Left kidney (tissue), 8 donors: ENCODE measurements at places on chromosomes 4 and X.
A peak's percentile ranks its signal among the peaks of the same experiment; 100 is the strongest.

GRCh38 chrX:119249891-119250290 lies 13.8 kb downstream of the PGRMC1 start:
- no peak for DNase-seq

DNA sequence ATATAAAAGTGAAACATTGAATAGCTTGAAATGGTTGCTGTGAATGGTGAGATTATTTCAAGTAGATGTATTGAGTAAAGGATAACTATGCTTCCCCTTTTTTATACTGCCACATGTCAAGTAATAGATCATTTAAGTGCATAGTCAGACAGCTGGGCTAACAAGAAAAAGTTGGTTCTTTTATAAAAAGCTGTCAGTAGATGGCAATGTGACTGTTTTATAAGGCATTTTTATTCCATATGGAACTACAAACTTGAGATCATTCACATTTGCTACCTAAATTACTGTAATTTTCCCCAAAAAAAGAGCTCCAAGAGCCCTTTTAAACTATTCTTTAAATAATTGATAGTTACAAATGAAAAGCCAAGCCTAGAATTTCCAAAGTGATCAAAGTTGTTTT lies 831.0 kb downstream of the C4orf33 start:
- peak; percentile 6 for DNase-seq

DNA sequence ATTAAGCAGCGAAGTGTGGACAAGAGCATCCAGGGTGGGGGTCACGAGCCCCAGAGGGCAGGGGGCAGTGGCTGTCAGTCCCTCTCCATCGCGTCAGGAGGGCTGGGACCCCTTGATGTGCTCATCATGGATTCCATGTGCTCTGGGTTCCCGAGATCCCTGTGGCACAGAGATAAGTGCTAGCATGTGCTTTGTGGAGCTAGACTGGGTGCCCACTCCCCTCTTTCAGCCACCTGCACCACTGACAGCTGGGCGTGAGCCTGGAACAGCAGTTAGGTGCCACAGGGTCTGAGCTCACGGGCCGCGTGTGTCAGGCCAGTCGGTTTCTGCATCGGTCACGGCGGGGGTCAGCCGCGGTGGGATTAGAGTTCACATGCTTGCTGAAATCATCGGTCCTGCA lies 24.3 kb downstream of the CPZ start:
- DNase-seq: no peak

- peak; percentile 43 for DNase-seq
Measured at GRCh38 chr4:4696530-4696929, 154.7 kb upstream of the STX18 start.

DNA sequence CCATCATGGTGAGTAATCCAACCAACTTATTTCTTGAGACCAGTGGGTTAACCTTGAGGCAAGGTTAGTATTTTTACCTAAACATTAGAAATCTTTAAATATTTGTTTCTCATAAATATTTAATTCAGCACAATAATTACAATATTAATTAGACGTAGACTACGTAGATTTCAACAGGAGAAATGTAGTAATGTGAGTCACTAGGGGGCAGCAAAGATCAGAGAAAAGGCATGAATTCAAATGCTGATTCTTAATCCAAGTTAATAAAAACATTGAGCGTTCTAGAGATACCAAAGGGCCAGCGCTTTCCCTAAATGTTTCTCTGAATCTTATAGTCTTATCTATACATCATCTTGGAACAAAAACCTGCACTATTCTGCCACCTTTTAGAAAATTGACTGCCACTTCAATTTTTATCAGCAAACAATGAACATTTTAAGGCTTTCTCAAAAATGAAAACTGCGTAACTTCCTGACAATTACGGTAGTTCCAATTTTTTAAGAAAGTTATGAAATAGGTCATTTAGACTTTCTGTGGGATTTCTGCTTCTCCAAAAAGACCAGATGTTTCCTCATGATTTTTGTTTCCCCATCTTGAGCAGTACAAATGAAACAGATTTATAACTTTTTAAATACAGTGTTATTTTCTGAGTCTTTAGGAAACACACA lies 180.7 kb downstream of the GASK1B start:
- DNase-seq: peak; percentile 65

GRCh38 chrX:155112171-155112570 lies 40.9 kb downstream of the BRCC3 start:
- DNase-seq: no peak

- DNase-seq: no peak
Measured at GRCh38 chr4:7068279-7068842, 497 bp upstream of the GRPEL1 start.

DNA sequence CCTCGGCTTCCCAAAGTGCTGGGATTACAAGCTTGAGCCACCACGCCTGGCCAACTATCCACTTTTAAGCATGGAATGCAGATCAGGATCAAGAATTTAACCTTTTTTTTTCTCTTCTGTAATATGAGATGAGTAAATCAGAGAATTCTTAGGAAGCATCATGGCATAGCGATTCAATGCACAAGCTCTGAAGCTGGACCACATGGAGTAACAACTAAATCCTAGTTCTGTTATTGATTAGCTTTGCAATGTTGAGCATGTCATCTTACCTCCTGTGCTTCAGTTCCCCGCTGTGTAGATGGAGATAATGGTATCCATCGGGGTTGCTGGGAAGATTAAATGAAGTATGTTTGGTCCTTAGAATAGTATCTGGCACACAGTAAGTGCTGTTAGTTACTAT lies 1.9 kb upstream of the SNX25 start:
- DNase-seq: no peak

DNA sequence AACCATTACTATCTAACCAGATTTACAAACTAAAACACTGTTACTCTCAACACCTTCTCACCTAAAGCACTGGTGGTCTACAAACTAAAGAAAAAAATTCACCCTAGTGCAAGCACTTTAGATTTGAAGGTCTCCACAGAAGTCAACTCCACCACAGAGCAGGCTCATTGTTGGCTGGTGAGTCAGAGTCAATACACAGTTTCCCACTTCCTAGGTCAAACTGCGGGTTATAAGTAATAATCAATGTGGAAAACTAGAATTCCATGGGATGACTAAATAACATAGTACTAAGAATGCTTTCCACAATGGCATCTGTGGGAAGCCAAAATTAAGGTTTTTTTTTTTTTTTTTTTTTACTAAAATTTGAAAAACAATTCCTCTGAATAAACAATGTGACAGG lies 191.8 kb downstream of the PDGFC start:
- DNase-seq: no peak

- DNase-seq: peak; percentile 70
Measured at GRCh38 chrX:153381684-153382532, 19.2 kb downstream of the PNMA6E start.

DNA sequence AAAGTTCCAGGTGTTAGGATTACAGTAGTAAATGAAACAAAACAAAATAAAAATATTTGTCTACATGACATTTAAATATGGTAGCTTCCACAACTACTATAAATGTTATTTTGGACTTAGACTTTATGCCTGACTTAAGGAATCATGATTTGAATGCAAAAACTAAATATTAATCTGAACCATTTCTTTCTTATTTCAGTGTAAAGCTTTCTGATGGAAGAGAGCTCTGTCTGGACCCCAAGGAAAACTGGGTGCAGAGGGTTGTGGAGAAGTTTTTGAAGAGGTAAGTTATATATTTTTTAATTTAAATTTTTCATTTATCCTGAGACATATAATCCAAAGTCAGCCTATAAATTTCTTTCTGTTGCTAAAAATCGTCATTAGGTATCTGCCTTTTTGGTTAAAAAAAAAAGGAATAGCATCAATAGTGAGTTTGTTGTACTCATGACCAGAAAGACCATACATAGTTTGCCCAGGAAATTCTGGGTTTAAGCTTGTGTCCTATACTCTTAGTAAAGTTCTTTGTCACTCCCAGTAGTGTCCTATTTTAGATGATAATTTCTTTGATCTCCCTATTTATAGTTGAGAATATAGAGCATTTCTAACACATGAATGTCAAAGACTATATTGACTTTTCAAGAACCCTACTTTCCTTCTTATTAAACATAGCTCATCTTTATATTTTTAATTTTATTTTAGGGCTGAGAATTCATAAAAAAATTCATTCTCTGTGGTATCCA lies 1.6 kb downstream of the CXCL8 start:
- DNase-seq: no peak

DNA sequence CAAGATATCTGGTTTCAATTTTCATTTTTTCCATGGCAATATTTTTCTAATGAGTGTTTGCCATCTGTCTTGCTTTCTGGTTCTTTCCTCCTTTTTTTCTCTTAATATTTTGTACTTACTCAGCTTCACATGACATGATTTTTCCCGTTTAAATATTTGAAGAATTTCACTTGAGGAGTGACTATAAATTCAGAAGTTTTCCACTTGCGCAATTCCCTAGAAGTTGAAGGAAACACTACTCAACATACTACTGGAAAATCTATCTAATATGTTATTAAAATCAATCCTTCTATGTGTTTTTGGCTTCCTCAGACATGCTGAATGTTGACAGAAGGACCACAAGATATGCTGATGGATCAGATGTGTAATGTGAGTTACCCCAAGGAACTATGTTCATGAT lies 36.8 kb upstream of the BANK1 start:
- DNase-seq: no peak

- DNase-seq: no peak
Measured at GRCh38 chr4:186604124-186604807, 48.9 kb upstream of the MTNR1A start.

- DNase-seq: no peak
Measured at GRCh38 chr4:89214308-89214707, 93.3 kb downstream of the GPRIN3 start.

DNA sequence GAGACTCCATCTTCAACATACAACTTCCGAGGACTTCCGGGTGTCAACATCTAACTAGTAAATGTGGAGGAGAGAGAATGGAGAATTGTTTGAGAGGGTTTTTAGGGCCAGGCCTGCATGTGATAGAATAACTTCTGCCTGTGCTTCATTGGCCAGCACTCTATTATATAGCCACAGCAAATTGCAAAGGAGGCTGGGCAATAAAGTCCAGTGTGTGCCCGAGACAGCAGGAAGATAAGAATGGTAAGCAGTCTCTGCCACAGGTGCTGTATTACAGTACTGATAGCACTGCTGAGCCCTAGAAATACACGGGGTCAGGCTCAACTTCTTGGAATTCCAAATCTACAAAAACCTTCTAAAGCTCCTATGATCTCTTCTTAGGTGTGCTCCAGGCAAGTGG lies 20.8 kb upstream of the LIMCH1 start:
- DNase-seq: no peak

- DNase-seq: no peak
Measured at GRCh38 chr4:166144607-166145006, 271.6 kb downstream of the TLL1 start.

DNA sequence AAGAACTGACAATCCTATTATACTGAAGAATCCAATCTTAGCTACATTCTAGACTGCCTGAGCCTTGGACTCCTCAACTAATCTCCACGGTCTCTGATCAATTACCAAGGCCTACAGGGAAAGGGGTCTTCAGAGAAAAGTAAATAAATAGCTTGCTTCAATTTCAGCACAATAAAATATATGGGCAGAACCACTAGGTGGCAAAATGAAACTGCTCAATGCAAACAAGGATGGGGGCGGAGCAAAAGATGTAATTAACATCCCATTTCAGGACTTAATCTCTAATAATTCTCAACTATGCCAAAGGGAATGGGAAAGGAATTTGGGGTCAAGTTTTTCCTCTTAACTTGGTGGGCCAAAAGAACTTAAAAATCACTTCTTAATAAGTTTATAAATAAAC lies 78.4 kb upstream of the MAP3K15 start:
- DNase-seq: peak; percentile 33

DNA sequence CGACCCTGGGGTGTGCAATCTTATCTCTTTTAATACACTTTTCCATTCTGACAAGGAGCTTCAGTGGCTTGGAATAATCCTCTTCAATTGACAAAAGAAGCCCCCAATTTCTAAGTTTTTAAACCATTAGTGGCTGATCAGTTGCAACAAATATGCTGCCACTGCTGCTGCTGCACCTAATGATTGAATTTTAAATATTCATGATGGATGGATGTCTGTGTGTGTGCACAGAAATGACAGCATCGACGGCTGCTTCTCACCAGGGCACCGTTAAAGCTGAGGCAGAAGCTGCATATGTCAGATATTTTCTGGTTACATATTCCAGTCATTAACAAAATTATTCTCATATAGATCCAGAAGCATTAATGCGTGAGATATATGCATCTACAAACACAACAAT lies 182.4 kb downstream of the MGST2 start:
- no peak for DNase-seq

DNA sequence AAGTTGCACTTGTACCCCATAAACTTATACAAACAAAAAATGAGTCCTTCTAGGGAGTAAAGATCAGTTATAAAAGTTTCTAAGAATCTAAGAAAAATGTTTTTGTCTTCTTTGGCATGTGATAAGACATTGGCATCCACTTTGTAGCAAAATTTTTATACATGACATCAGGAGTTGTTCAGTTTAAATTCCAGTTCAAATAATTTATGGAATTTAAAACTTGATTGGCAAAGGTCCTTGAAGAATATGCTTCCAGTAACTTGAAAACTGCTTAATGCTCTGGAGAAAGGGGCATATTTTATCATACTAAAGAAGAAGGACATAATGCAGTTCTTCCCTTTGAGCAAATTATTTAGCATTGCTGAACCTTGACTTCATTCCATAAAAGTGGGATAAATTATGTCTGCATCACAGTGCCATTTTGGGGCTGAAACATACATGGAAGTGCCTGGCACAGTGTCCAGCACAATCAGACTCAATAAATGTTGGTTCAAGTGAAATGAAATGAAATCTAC lies 163.3 kb upstream of the IL15 start:
- no peak for DNase-seq

- DNase-seq: no peak
Measured at GRCh38 chrX:11941571-11941970, 183.5 kb downstream of the MSL3 start.

GRCh38 chr4:42672359-42673081 lies 15.6 kb upstream of the ATP8A1 start:
- DNase-seq: no peak

- no peak for DNase-seq
Measured at GRCh38 chrX:19630228-19630627, 114.9 kb upstream of the MAP3K15 start.

DNA sequence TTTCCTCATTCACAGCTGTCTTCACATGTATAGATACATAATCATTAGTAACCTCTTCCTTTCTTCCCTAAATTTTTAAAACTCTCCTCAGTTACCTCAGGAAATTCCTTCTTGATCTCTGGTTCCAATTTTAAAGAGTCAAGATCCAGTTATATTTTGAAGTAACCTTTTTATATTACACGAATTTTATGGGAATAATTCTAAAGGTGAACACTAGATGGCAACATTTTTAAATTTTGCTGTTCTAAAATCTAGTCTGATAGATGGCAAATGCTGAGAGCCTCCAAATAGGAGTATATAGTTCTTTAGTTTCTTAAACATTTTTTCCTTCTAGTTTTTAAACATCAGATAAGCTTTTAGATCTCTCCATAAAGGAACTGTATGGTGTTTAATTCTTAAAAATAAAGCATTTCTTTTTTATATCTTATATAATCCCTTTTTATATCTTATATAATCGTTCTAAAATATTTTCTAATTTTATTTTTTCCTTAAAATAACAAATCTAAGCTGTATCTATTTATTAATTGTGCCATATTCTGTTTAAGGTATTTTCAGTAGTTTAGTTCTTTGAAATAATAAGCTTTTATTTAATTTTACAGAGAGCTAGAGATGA lies 37.9 kb upstream of the PAPSS1 start:
- no peak for DNase-seq
